T-helper 22 cell (primary cell): ENCODE measurements at places on chromosomes 3 and 15.

GRCh38 chr3:112873632-112874031, 27.0 kb upstream of the CD200R1L start:
- no peak for DNase-seq

DNA sequence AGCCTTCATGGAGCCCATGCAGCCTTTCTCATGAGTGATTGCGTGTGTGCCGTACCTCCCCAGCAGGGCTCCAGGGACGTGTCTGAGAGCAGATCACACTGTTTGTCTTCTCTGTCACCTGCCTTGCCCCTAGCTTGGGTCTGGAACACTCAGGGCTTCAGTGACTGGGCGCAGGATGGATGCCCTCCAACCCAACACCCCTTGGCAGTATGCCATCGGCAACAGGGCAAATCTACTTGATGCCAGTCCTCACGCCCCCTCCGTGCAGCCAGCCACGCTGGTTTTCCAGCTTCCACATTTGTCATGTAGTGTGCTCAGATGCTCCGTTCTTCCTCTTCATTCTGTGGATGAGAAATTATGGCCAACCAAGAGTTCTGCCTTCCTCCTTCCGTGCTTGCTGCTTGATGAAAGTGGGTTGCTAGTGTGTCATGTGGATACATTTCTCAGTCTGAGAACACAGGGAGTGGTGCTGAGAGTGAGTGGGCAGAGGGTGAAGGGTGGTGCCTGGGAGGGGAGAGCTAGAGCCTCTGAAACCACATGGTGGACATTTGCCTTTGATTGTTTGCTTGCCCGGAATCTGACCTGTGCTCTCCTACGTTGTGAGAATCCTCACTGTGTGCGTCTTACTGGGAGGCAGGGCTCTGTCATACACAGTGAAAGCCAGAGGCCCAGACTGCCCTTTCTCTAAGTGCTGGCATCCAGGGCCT, 97.2 kb downstream of the FAM43A start:
- no peak for DNase-seq

DNA sequence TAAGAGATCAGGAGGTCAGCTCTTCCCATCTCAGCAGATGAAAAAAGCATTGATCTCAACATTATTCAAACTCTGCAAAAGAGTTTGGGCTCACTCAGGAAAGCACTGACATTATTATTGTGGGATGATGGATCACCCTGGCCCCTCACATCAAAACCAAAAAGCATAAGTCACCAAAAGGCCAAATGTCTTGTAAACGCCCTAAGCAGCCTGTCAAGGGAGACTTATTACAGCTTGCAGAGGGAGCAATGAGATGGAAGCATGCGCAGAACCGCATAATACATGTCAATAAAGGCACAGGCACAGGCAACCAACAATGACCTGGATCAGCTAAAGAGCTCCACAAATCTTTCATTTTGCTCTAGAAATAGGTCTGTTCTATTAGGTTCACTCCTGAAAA, 4.6 kb downstream of the FSIP1 start:
- DNase-seq: no peak

DNA sequence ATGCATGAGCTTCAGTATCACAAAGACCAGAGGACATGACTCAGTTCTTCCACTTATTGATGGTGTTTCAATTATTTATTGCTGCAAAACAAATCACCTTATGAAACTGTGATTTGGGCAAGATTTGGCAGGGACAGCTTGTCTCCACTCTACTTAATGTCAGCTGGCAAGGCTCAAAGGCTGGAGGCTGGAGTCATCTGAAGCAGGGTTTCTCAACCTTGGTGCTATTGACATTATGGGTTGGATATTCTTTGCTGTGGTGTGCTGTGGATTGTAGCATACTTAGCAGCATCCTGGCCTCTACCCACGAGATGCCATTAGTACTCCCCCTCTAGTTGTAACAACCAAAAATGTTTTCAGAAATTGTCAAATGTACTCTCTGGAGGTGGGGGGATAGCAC, 138.8 kb upstream of the PEX5L start:
- DNase-seq: no peak

DNA sequence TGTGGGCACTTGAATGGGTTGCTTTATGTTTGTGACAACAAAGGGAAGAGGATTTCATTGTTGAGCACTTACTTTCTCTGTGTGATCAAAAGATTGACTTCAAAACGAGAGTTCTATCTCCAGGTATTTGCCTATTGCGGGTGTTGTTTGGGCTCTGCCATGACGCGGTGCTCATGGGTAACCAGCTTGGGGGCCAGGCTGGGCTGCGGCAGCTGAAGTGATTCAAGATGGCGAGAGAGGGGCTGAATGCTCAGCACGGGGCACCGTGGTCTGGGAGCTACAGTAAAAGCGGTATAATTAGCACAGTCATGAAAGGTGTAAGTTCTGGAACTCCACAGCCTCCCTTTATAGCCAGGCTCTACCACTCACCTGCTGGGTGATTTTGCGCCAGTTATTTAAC, 31.0 kb upstream of the ADCY5 start:
- DNase-seq: no peak
